ENCODE measurements at places on chromosomes 12 and 14. TPM values are rescaled to one million over a fixed set of nuclear protein-coding genes. Genes with fewer than 3 reads are reported as not detected.
A peak's percentile ranks its signal among the peaks of the same experiment; 100 is the strongest.

DNA sequence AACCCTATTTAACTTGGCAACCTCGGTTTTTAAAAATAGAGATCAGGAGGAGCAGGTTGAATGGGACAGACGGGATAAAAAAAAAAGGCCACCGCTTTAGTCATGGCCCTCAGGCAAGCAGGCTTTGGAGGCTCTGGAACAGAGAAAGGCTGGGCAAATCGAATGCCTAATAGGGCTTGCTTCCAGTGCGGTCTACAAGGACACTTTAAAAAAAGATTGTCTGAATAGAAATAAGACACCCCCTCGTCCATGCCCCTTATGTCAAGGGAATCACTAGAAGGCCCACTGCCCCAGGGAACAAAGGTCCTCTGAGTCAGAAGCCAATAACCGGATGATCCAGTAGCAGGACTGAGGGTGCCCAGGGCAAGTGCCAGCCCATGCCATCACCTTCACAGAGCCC is 265.8 kb downstream of the CPNE8 start:
- DNase-seq, result no peak

DNA sequence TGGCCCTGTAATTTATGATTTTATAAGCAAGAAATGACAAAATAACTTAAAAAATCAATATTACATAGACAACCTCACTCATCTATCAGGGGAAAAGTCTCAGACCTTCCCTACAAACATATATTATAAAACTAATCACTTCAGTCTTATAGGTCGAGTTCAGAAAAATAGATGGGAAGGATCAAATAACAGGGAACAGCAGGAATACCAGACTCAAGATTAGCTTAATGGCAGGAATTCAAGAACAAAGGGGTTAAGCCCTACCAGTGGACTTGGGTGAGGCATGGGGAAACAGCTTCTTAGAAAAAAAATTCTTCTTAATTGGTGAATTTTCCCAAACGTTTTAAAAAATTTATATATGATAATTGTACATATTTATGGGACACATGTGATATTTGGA is 51.6 kb upstream of the CRY1 start:
- no peak for DNase-seq

- no peak for DNase-seq
These were observed 126.0 kb upstream of the CNTN1 start for GRCh38 chr12:40566271-40566670.

GRCh38 chr12:107317751-107318555 is 224.6 kb upstream of the CRY1 start:
- DNase-seq, result peak; percentile 82

DNA sequence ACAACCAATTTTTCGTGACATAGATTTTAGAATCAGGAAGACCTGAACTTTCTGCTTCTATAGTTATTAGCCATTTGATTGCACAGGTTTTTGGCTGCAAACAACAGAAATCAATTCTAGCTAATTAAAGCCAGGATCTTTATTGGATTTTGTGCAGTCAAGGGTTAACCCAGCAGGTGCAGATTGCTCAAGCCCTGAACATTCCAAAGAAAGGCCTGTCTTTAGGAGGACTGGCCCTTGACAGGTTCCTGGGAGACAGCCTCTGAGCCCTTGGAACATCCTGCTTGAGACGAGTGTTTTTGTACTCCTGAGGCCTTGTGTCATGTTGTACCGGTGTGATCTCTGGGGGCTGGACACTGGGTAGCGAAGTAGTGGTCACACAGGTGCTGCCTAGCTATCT is 174.6 kb downstream of the PTCSC3 start:
- no peak for DNase-seq

GRCh38 chr12:41019461-41019860 is 168.7 kb upstream of the PDZRN4 start:
- DNase-seq, result no peak

DNA sequence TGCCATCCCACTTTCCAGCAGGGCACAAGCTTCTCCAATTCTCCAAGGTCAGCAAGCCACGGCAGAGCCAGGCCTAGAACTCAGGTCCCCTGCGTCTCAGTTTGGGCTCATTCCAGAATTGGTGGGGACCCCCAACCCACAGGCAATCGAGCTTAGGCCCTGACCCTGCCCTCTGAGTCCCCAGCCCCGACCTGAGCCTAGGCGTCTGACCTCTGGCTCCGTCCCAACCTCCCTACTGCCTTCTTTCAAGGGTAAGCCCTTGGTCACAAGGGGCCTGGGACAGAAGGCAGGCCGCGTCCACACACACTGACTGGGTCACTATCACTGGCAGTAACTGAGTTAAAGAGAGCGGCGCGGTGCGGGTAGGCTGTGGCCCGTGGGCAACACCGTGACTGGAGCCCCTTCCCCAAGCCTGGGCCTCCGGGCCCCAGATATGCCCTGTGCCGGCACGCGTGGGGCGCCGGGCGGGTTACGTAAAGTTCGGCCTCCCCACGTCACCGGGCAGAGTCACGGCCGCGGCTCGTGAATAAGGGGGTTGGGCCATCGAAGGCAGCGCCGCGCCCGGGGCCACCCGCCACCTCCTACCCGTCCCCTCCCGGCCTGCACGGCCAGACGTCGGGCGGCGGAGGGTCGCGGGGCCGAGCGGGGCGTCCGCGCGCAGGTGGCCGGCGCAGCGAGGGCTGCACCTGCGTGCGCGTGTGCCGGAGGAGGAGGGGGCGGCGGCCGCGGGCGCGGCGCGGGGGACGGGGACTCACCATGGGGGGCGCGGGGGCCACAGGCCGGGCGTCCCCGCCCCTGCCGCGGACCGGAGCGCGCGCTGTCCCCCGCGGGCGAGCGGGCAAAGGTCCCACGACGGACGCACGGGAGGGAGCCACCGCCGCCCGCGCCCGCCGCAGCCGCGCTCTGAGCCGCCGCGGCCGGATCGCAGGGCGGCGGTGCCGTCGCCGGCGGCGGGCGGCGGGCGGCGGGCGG is 516 bp downstream of the ANKRD9 start:
- peak; percentile 42 for DNase-seq

CLEC1B gene
- total RNA-seq, result not detected

- DNase-seq, result no peak
These were observed 24.5 kb downstream of the ERG28 start for GRCh38 chr14:75636100-75636692.

GRCh38 chr12:102426599-102427542 is 53.5 kb downstream of the IGF1 start:
- no peak for DNase-seq

DNA sequence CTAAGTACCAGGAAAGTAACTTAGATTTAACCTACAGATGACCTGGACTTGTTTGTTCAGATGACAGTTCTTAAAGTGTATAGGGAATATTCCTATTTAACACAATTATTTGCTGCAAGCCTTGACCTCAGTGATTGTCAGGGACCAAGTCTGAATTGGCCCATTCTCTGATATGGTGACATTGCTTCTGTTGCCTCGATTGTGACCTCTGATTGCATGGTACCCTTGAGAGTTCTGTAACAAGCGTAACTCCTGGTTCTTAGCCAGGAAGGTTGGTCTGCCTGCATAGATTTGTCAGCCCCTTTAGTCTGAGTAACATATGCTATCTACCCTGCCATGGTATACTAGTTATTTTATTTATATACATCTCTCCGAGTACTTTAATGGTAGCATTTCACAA is 93.8 kb upstream of the ALX1 start:
- DNase-seq, result no peak

OVCH1 gene
- not detected for total RNA-seq

ADAMTS20 gene
- total RNA-seq, result not detected

TRPV4 gene
- not detected for total RNA-seq

GRCh38 chr12:44078273-44078672 is 242.4 kb downstream of the TMEM117 start:
- no peak for DNase-seq

- no peak for DNase-seq
These were observed 2.7 kb upstream of the AHNAK2 start for GRCh38 chr14:104980611-104981531.

DNA sequence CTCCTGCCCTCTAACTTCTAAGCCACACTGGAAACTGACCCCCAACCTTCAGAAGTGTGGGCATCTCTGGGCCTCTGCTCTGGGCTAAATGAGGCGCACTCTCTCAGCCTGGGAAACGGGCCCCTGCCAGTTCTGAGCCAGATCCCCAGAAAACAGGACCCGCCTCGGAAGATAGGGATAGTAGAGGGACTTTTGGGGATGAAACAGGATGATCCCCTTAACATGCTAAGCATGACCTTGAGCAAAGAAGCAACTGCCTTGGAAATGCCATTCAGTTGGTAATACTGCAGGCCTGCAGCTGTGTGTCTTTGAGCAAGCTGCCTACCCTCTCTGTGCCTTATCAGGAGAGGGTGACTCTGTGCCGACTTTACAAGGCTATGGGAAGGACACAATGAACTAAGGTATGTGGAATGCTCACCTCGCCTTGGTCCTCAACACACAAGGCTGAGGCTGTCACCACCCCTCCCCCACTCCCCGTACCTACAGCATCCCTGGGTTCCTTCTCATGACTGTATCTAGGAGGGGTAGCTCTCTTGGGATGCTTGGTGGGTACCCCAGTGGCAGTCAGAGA is 54.0 kb downstream of the NCOR2 start:
- DNase-seq, result no peak

- DNase-seq, result no peak
These were observed 2.8 kb upstream of the SHMT2 start for GRCh38 chr12:57226588-57227314.

DNA sequence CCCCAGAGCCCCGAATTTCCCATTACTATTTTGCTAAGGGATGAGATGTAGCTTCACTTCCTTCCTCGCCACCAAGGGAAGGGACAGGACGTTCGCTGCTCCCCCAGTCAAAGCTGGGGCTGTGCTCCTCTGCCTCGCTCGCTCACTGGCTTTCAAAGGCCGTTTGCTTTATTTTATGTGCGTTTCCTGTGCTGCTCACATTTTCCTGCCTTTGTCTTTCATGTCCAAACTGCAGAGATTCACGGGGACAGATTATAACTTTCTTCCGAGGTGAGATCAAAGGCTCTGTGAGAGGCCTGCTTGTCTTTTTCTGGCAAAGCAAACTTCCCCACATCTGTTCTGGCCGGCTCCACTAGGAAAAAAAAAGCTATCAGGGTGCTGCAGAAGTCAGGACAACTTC is 76.0 kb upstream of the FZD10 start:
- DNase-seq, result peak; percentile 4

GRCh38 chr12:120639771-120640721 is at the start of gene CABP1:
Gene CABP1, plus strand, starts transcription at chr12:120640626. Its CDS starts 60 bp downstream, at chr12:120640686.
- DNase-seq, result peak; percentile 57

SPTB gene
- total RNA-seq, result 0.09 TPM

CCDC177 gene
- total RNA-seq, result not detected

Data from CD4-positive, alpha-beta memory T cell (primary cell).